ENCODE measurements at places on chromosomes 16 and 17. TPM values are rescaled to one million over a fixed set of nuclear protein-coding genes. Genes with fewer than 3 reads are reported as not detected.

Gene KCNAB3
- polyA plus RNA-seq: 1.2 TPM

Gene NLRC5
- polyA plus RNA-seq: 4.9 TPM

Gene LAT
- 155 TPM for polyA plus RNA-seq

DNA sequence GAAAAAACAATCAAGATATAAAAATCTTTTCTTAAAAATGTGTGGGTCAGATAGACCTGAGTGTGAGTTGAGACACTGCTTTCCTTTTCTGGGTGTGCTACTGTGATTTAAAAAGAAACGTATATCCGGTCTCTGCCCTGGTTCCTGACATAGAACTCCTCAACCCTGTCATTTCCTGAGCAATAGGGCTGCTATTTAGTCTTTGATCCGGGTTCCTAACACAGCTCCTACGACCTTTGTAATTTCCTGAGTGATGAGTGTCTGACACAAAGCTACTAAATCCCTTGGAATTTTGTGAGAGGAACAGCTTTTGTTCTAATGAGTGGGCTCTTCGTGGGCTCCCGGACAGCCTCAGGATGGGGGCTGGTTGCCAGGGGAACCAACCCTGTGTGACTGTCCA is 93.9 kb upstream of the FA2H start:
- no peak for DNase-seq

GRCh38 chr17:81156866-81157805 is 8.2 kb upstream of the PVALEF start:
- DNase-seq: no peak

GRCh38 chr16:69867784-69868560 is 83.2 kb upstream of the CLEC18A start:
- no peak for DNase-seq

GRCh38 chr16:46627746-46628145 is 6.6 kb upstream of the SHCBP1 start:
- no peak for DNase-seq

DNA sequence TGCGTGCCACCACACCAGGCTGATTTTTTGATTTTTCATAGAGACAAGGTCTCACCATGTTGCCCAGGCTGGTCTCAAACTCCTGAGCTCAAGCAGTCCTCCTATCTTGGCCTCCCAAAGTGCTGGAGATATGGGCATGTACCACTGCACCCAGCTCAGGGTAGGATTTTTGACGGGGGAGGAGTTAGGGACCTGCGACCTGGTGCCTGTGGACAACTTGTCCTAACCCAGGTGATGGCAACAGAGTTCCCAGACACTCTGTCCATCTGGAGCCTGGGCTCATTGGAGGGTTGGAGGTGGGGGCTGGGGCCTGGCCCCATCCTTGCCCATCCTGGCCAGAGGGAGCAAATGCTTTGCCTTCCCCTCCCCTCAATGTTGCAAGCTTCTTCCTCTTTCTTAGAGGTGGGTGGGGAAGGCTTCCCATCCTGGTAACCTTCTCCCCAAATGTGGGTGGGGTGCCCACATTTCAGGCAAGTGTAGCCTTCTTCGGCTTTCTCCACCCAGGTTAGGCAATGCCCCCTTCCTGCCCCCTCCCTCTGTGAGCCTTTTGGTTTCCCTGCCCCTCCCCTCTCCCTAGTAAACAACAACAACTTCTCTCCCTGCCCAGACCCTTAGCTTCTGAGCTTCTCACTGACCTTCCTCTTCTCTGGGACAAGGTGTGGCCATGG is 24.9 kb downstream of the RARA start:
- DNase-seq: no peak

All from aorta (tissue), 5 donors.